COR-L47 (cell line): ENCODE measurements at places on chromosomes 11 and 22.

DNA sequence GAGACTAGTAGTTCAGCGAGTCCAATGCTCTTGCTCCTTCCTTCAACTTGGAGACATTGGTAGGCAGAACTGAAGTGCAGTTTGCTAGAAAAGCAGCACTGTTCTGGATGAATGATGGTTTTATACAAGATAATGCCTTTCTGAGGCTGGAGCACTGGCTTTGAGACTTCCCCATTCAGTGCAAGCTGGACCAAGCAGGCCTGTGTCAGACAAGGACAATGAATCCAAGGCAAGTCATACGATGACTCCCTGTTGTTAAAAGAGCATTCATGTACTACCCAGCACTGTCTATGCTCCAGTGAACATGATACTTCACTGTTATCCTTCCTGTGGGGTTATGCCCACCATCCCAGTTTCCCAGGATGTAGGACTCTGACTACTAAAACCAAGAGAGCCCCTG is 242.3 kb upstream of the RAG2 start:
- DNase-seq = no peak

GRCh38 chr11:69799582-69799981 is 19.6 kb downstream of the FGF3 start:
- no peak for DNase-seq

DNA sequence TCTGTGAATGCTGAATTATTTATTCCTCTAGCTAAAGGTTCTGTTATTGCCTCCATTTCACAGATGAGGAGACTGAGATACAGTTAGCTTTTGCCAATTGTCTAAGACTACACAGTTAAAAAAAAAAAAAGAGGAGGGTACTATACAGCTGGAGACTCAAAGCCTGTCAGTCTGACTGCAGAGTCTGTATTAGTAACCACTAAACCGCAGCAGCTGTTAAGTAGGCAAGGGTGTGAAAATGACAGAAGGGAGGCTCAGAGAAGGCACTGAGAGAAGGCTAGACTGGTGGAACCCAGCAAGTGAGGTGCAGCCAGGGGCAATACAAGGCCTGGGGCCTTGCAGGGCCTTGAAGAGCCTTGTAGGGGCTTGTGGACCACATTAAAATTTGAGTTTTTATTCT is 181.2 kb downstream of the CSNK2A3 start:
- no peak for DNase-seq

- no peak for DNase-seq
These were observed 19.4 kb upstream of the CCDC81 start for GRCh38 chr11:86355256-86355655.

- no peak for DNase-seq
These were observed 333.7 kb upstream of the LUZP2 start for GRCh38 chr11:24163146-24163545.

DNA sequence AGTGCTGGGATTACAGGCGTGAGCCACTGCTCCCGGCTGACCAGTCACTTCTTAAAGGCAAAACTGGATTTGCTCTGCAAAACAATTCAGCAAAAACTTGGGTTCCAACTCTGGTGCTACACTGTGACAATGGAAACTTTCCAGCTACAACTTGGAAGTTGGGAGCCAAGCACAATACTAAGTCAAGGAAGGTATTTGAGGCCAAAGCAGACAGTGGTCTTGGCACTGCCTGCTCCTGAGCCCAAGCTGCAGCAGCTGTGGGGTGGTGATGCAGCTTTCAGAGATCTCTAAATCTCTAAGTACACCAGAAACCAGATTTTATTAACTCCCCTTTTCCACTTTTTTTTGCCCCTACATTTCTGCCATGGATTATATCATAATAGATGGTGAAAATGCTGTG is 17.5 kb downstream of the ADM start:
- no peak for DNase-seq
